Fibroblast of the aortic adventitia (primary cell): ENCODE measurements at places on chromosomes 13 and 19.
A peak's percentile ranks its signal among the peaks of the same experiment; 100 is the strongest.

DNA sequence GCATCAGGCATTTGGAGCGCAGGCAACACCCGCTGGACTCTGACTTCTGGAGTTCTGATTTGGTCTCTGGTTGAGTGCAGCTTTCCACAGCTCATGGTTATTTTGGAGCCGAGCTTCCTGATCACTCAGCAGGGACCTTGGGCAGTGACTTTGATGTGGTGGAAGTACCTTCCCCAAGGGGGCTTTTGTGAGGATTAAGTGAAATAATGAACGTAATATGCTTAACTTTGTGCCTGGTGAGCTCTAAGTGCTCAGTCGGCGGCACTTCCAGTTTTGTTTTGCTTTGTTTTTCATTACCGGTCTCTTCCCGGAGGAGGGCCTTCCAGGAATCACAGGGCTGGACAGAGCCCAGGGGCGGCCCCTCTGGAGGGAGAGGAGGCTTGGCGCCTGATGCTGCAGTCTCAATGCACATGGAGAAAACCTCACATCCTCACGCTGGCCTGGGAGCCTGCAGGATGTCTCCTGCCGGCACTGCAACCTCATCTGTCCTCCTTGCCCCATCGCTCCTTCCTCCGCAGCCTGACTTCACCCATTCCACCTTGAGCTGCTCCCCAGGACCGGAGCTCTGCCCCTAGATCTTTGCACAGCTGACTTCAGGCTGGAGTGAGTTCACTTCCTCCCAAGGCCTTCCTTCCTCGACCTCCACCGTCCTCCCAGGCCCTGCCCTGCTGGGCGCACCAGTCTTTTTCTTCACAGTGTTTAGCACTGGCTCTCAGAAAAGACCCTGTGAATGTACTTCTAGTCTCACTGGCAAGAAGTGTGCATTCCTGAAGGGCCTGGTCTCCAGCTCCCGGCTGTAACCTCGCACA, 1.5 kb downstream of the PLEKHF1 start:
- peak; percentile 83 for DNase-seq

DNA sequence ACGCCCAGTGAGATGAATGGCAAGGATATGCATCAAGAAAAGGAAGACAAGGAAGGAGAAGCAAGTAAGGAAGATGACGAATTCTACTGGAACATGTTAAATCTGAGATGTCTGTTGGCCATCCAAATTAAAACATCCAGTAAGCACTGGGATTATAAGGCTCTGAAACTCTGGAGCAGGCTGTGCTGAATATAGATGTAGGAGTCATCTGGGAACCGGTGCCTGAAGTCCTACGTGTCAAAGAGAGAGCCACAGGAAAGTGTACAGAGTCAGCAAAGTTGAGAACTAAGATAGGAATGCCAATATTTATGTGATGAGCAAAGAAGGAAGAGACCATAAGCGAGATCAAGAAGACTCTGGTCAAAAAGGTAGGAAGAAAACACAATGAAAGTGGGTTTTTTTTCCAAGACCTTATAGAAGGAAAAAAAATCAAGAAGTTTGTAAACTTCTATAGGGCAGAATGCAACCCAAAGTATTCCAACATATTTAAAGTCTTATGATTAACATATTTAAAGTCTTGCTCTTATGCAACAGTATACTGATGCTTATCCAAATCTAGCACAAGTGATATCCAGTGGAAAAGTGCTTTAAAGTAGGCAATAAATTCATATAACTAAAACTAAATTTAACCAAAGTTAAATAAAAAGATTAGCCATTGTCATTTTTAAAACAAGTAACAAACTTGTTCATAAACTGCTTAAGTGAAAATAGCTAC, 51.2 kb upstream of the EEF1AKMT1 start:
- no peak for DNase-seq

- no peak for DNase-seq
Observed at GRCh38 chr13:114236227-114236626, 1.5 kb downstream of the CDC16 start.

DNA sequence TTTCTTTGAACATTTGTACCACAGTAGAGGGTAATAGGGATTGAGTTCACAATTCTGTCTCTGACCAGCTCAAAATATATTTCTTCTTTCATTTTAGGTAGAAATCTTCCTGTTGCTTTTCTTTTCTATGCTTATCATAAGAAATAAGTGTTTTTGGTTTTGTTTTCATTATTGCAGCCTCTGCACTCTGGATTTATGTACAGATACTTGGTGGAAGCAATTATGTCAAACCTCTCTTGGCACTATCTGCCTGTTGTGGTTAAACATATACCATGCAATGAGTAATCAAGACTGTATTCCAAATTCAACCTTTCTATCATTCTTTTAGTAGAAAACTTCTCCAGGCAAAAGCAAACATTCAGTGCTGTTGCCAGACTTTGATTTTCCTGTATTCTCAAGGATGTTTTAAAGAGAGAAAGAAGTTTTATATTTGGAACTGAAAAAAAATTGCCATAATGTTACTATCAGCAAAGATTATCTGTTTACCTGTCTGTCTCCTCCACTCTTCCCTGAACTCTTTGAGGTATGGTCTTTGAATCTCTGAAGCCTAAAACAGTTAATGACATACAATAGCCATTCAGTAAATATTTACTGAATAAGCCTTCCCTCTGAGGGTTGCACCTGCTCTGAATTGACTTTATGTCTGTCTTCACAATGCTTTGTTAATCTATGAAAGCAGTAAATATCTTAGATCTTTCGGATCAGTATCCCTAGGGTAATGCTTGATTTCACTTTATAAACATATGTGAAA, 612.5 kb upstream of the PRR20A start:
- DNase-seq: no peak

- DNase-seq: no peak
Observed at GRCh38 chr19:41025871-41026270, 34.8 kb downstream of the CYP2B6 start.

- DNase-seq: no peak
Observed at GRCh38 chr13:26541041-26541440, 16.4 kb upstream of the WASF3 start.

DNA sequence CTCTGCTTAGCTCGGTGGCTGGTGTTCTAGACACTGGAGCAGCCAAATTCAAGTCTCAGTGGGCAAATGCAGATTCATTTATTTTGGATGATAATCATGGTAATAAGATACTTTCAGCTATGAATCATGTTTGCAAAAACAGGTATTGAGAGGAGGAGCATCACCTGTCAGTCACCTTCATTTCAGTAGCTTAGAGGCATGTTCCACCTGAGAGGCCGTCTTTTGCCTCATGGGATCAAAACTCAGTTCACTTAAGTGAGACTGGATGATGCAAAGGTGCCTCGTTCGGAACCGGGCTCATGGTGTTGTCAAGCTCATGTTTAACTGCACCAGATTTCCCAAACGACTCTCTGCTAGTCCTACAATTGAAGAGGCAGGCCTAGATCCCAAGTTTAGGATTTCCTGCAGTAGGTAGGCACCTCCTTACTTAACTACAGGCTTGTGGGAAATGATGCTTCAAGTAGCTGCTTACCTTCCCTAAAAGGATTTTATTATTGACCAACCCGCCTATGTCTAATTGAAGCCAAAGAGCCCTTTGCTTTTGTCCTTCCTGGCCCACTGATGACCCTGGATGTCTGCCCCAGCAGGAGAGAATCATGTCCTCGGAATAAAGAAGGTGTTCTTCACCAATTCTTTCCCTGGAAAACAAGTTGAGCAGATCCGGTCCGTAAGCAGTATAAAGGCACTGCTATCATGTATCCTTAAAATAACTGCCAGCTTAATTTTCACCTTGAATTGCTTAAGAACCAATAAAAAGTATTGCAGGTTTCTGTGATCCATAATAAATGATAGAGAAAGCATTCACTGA, 60.0 kb downstream of the ZAR1L start:
- no peak for DNase-seq

GRCh38 chr19:21850656-21851255, 14.8 kb upstream of the ZNF43 start:
- no peak for DNase-seq
